ENCODE measurements at places on chromosomes 12 and 14. TPM values are rescaled to one million over a fixed set of nuclear protein-coding genes. Genes with fewer than 3 reads are reported as not detected.

PRIMA1 gene
- total RNA-seq: not detected

TOMM20L gene
- not detected for total RNA-seq

AMHR2 gene
- total RNA-seq: not detected

LRP1-AS gene
- not detected for total RNA-seq

DIO2 gene
- 29.6 TPM for total RNA-seq

ARF3 gene
- total RNA-seq: 88.6 TPM

SPIC gene
- not detected for total RNA-seq

MYL2 gene
- not detected for total RNA-seq

BIN2 gene
- not detected for total RNA-seq

SMIM41 gene
- 1.0 TPM for total RNA-seq

SRGAP1 gene
- 18.9 TPM for total RNA-seq

RAD9B gene
- 0.44 TPM for total RNA-seq

EFS gene
- 1.5 TPM for total RNA-seq

MYH6 gene
- not detected for total RNA-seq

CATSPERB gene
- total RNA-seq: not detected

C12orf54 gene
- total RNA-seq: not detected

C1QL4 gene
- total RNA-seq: under 0.01 TPM
